ENCODE measurements at places on chromosomes 16 and 17.

DNA sequence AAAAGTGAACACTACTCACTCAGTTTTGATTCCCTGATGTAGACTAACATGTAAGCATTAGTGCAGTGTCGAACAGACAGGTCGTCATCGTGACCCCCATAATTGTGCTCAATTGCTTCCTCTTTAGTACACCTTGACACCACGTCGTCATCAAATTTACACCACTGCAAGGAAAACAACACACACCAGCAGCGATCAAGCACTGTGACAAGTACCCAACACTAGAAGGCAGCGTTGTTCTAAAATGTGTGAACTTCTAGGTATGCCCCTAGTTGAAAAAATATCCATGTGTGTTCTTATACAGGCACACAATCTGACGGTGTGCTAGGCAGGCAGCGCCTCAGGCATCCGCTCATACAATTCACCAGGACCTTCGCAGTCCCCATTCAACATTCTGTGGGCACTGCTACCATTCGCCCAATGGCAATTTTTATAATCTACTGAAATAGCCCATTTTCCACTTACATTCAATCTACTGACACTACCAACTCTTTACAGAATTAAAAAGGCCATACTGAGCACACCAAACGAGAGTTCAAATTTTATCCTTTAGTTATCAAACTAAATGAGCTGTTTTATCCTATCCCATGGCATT is 23.1 kb downstream of the LITAFD start:
- no peak for DNase-seq

- no peak for DNase-seq
These were observed 42.5 kb upstream of the ASIC2 start for GRCh38 chr17:33335491-33336173.

- peak; percentile 29 for DNase-seq
These were observed 64.5 kb upstream of the RBFOX1 start for GRCh38 chr16:7268182-7268581.

DNA sequence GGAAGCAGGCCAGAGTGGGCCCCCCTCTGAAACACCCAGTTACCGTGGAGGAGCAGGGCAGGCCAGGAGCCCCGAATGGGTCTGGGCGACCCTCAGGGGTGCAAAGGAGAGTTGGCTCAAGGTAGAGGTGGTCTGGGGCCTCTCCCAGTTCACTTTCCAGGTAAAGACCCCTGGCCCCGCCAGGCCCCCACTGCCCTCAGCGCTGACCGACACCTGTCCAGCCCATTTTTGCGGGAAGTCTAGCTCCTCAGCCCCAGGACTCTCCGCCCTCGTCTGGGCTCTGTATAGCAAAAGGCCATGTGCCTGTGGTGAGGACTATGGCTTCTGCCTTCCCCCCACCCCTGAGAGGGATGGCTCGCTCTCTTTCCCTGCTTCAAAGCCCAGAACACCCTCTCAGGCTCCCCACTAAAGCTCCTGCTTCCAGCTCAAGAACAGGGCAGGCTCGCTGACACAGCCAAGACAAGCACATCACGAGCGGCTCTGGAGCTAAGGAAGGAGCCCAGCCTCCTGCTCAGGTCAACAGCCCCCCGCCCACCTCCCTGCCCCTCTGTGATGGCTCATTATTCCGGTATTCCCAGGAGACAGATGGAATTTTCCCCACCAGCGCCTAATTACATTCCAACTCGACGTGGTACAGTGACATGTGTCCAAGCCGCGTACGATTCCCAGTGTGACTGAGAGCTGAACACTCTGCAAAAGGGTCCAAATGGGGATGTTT is 59.4 kb downstream of the RTN4RL1 start:
- no peak for DNase-seq

Data from hindlimb muscle (tissue), 1 donor.